Smooth muscle cell of the umbilical artery (primary cell): ENCODE measurements at places on chromosomes 5 and 9. TPM values are rescaled to one million over a fixed set of nuclear protein-coding genes. Genes with fewer than 3 reads are reported as not detected.

Gene IL7R
- 3.6 and 9.0 TPM in 2 replicates for total RNA-seq

Gene ECSCR
- 0.30 and 0.74 TPM in 2 replicates for total RNA-seq

Gene CCNJL
- total RNA-seq: 3.3 and 4.1 TPM in 2 replicates

Gene FAM221B
- not detected in 2 replicates for total RNA-seq

Gene TRPM6
- total RNA-seq: 0.09 TPM in 1 of 2 replicates, not detected in the other

Gene BARHL1
- total RNA-seq: not detected in 2 replicates

Gene RASGEF1C
- not detected in 2 replicates for total RNA-seq

Gene S100Z
- not detected in 2 replicates for total RNA-seq

Gene LCN1
- total RNA-seq: 0.59 TPM in 1 of 2 replicates, not detected in the other
